Mucosa of descending colon (tissue), 3 donors: ENCODE measurements at places on chromosomes 5 and 9. TPM values are rescaled to one million over a fixed set of nuclear protein-coding genes. Genes with fewer than 3 reads are reported as not detected.
A peak's percentile ranks its signal among the peaks of the same experiment; 100 is the strongest.

The TLX3 gene
- not detected for total RNA-seq

The NSG2 gene
- 8.7 TPM for total RNA-seq

DNA sequence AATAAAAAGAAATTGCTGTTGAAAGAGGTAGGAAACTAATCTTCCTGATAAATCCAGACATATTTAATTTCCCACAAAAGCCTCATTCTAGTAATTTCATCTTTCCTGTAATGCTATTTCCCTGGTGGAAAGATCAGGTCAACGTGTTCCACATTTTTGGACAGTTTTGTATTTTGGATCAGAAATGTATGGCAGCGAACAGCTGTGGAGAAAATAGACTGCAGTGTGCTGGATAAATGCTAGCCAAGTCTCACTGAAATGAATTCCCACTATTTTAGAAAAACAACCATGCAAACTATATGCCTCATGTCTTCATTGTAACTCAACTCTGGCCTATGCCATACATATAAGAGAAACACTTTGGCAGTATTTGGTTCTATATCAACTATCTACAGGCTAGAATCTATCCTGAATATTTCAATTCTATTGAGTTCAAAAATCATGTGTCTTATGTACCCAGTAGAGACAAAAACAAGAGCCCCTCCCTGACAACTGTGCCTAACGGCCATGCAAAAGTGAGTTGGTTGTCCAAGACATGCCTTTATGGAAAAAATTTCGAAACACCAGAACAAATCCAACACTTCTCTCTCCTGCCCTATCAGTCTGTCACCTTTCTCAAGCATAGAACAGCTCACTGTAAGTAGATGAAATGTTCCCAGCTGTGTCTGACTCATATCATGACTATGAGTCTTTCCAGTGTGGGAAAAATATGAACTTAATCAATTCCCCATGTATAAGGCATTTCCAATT is 191.3 kb upstream of the NREP start:
- no peak for DNase-seq

DNA sequence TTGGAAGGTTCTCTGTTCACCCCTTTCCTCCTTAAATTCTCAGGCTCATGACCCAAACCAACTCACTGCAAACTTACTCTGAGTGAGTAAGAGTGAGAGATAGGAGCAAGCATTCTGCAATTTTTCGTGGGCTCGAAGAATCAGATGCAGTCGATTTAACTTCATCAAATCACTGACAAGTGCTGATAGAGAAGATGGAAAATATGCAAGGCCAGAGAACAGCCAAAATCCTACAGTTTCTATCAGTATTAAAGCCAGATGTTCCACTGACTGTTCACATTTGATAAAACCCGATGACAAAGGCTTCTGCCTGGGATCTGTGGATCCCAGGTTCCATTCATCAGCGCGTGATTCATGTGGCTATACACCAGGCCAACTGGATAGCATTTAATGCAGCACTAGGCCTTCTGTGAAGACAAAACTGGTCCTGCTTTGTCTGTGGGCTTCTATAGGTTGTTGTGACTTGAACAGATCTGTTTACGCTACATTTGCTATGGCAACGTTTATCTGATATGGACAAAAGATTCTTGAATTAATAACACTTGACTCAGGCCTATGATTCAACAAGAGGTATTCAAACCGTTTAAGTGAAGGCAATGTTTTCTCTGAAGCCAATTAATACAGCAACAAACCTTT is 251.2 kb downstream of the NFIB start:
- no peak for DNase-seq

- peak; percentile 19 for DNase-seq
These were observed 16.2 kb downstream of the RALGDS start for GRCh38 chr9:133104718-133105460.

GRCh38 chr9:126665644-126666035 is 51.9 kb downstream of the LMX1B start:
- no peak for DNase-seq

DNA sequence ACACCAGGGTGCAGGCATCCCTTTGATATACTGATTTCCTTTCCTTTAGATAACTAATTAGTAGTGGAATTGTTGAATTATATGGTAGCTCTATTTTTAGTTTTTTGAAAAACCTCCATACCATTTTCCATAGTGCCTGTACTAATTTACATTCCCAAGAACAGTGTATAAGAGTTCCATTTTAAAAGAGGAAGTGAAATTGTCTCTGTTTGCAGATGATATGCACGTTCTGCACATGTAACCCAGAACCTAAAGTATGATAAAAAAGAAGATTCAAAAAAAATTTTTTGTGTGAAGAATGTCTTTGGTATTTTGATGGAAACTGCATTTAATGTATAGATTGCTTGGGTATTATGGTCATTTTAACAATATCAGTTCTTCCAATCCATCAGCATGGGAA is 424.0 kb upstream of the CCNH start:
- no peak for DNase-seq

The PCSK5 gene
- 53.3 TPM for total RNA-seq

- peak; percentile 27 for DNase-seq
These were observed at the start of gene IRX4 for GRCh38 chr5:1882337-1883119. TSS of gene IRX4 (minus strand) at chr5:1882925. CDS start at chr5:1882647, 278 bp downstream.

GRCh38 chr5:76617675-76618074 is 5.5 kb downstream of the F2RL2 start:
- no peak for DNase-seq

The LHFPL2 gene
- total RNA-seq = 50.2 TPM

GRCh38 chr5:143168171-143168741 is 235.2 kb downstream of the NR3C1 start:
- no peak for DNase-seq

The TSSK1B gene
- total RNA-seq = not detected

The TPPP gene
- 2.2 TPM for total RNA-seq

DNA sequence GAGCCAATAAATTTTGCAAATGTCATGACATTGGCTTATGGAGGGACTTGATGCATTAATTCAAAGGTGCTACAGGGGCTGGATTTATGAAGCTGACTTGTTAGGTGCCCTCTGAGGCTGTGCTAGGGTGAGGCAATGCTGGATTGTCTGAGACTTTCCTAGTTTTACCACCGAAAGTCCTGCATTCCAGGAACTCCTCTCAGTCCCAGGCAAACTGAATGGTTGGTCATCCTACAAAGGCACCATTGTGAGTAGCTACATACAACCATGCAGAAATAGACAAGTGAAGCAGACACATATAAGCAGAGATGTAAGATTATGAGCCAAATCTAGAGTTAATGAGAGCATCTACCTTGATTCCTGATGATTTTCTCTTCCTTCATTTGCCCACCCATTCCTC is 95.3 kb downstream of the LIX1 start:
- DNase-seq = no peak

The PCDHB5 gene
- 3.0 TPM for total RNA-seq

- DNase-seq = no peak
These were observed 28.0 kb upstream of the TXN start for GRCh38 chr9:110284211-110284844.

- DNase-seq = no peak
These were observed 394.5 kb downstream of the SPATA31D1 start for GRCh38 chr9:82382887-82383616.

GRCh38 chr9:98873951-98874371 is 66.5 kb downstream of the GALNT12 start:
- no peak for DNase-seq

The FAM221B gene
- 0.41 TPM for total RNA-seq

GRCh38 chr9:78406146-78406545 is 109.2 kb downstream of the PSAT1 start:
- DNase-seq = no peak

- DNase-seq = peak; percentile 72
These were observed 10.7 kb downstream of the SLC35A4 start for GRCh38 chr5:140575309-140575708.

DNA sequence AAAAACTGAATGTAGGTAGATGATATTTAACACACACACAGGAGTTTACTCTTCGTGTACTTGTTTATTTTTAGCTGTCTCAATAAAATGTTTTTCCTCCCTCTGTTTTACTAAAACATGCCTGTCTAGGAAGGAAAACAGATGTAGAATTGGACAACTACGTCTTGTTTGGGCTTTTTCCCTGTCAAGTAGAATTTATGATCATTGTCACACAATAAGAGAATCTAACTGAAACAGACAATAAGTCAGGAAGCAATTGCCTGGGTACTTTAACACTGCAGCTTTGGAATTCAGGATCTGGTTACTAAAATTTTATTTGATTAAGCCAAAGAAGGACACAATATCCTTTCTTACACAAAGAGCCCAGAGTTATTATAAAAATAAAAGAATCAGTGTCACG is 164.2 kb downstream of the ZDHHC21 start:
- no peak for DNase-seq

GRCh38 chr5:150778088-150778516 is 455 bp upstream of the SMIM3 start:
- peak; percentile 24 for DNase-seq

- DNase-seq = peak; percentile 23
These were observed 684 bp upstream of the JMY start for GRCh38 chr5:79235261-79235633.

DNA sequence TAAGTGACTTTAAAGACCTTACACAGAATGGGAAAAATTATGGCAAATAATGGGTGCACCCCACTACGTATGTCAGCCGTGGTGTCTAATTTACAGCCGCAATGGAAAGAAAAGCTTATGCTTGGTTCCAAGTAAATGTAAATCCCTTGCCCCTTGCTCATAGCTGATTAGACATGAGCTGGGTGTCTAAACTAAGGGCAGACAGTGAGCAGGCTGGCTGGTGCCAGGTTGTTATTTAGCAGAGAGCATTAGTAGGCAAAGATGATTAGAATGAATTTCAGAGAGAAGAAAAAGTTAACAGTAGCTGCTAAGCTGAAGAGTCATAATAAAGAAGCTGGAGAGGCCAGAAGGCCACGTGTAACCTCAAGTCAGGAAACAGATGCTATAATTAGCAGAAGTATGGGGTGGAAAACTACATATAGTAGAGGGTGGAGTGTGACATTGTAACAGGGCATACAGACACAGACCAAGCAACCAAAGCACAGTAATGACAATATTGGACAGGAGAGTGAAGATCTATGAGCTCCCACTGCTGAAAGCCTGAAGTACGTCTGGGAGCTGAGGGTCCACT is 257.7 kb downstream of the MCTP1 start:
- no peak for DNase-seq

The RORB gene
- 0.19 TPM for total RNA-seq

DNA sequence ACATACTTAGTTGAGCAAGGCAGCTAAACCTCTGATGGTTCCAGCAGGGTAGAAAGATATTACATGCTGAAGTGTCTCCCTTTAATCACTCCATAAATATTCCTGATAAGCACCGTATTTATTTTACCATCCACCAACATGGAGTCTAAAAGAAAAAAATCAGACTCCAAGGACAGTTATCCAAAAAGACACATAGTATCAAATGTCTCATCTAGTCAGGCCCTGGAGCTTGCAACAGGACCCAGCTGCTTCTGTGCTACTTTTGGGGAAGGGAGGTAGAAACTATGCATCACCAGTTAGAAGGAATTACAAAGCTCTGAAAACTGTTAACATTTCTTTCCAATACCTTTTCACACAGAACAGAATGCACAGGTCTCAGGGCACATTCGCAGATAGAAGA is 88.1 kb downstream of the S1PR3 start:
- DNase-seq = no peak

DNA sequence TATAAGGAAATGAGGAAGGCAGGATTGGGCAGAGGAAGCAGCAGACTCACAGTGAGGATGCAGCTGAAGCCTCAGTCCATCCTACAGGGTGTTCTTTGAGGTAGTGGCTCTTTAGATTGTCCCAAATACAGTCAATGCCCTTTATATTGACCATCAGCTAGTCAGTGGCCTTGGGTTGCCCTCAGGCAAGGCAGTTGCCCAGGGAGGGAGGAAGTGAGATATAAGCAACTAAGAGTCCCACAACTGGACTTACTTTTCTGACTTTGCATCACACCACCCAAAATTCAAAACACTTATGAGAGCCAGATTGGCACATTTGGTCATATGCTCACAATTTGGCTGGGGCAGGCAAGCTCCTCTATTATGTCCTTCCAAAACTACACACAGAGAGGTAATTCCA is 9.4 kb upstream of the SLC12A2 start:
- DNase-seq = no peak

The DBH gene
- total RNA-seq = not detected

GRCh38 chr5:65742565-65743231 is 20.7 kb downstream of the NLN start:
- peak; percentile 17 for DNase-seq

DNA sequence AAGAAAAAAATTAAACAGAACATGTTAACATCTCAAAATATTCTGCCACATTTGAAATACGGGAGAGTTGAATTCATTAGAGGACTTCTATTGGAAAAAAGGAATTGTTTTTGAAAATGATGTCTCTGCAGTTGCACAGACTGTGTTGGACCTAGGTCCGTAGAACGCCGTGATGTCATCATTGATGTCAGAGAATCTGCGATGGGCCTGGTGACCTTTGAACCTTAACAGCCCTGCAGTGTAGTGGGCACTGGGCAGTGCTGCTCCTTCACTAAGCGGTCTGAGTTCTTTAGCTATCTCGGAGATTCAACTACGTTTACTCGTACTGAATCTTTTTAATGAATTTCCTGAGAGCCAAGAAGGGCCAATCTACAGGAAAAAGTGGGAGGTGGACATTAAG is at the start of gene FAM170A:
Gene FAM170A, plus strand, starts transcription at position 220 of the 400 bp plus-strand sequence. CDS start 211 bp downstream, outside the sequence.
- no peak for DNase-seq

The CTXN3 gene
- total RNA-seq = not detected

The WDR5 gene
- 24.6 TPM for total RNA-seq

DNA sequence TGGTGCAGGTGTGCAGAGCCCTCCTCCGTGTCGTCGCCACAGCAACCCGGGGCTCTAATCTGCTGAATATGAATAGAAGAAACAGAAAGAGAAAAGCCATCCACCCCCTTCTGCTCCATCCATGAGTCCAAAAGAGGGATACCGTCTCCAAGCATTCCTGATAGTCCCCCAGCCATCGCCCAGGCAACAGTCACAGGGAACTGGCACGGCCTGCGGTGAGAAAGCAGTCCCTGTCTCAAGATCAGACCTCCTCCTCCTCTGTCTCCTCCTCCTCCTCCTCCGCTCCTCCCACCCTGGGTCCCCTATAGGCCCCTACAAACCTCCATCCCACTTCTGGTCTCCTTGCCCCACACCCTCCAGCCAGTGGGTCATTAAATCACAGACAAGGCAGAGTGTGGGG is 308.1 kb upstream of the MPDZ start:
- no peak for DNase-seq
